ENCODE measurements at places on chromosomes 1 and 21.

DNA sequence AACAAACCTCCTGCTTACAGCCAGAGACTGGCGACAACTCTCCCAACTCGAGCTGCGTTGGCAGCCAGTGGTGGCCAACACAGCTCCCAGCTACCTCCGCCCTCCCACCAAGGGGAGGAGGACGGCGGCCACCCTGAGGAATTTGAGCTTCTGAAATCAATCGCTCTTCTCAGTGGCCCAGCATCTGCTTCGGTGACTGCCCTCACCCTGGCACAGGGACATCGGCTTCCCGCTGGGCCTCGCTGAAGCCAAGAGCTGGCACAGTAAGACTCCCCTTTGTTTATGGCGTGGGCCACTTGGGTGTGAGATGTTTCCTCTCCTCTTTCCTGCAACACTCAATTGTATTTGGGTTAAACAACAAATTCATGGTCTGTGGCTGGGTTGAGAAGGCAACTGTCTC, 136.2 kb downstream of the ZBTB18 start:
- no peak for DNase-seq

DNA sequence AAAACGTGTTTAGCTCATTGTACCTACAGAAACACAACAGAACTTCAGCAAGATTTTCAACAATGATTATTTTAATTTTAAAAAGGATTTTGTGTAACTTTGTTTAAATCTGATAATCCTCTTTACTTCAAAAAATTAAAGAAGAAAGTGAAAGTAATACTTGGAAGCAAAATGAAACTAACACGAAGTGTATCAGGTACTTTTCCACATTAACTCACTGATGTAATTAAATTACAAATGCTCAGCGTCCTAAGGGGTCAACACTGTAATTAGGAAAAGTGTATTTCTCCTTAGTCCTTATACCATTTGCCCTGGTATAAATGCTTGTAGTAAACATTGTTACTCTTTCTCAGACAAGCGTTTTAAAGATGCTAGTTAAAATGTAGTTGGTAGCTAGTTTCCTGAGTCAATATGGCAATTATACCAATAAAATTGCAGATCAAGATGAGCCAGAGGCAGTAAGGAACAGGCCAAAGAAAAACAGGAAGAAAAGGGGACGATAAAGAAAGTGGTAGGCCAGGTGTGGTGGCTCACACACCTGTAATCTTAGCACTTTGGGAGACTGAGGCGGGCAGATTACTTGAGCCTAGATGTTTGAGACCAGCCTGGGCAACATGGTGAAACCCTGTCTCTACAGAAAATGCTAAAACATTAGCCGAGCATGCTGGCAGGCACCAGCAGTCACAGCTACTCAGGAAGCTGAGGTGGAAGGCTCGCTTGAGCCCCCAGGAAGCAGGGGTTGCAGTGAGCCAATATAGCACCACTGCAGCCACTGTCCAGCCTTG, 553.0 kb downstream of the SMYD3 start:
- DNase-seq: no peak

DNA sequence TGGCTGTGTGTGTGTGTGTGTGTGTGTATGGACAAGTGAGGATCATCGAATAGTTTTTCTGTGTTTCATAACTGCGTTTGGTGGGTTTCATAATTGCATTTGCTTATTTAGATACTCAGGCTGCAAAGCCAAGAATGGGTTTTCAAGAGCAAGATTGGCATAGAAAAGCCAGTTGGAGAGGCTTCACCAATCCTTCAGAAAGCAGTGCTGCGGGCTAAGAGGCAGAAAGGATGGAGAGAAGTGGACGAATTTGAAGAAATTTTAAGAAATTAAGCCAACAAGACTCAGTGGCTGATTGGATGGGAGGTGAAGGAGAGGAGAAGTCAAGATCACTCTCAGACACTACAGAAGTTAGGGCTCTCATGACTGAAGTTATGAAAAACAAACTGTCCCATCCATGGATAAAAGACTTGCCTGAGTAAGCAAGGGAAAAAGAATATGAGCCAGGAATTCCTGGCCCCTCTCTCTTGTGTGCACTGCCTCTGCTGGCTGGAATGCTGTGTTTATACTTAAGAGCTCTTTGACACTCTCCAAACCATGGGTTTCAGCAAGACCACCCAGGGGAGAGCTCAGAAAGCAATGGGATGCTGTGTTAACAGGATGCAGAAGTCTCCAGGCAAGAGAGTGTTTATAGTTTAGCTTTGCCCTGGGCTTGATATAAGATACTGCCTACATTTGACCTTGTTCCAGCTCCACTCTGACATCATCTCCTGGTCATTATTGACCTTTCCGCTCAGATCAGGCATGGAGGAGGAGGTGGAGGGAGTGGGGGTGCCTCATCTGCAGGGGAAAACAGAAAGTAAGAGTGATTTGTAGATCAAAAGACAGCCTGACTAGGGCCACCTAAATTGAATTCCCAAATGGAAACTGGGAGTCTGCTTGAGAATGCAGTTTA, 232.0 kb upstream of the PLXNA2 start:
- DNase-seq: peak; percentile 52

DNA sequence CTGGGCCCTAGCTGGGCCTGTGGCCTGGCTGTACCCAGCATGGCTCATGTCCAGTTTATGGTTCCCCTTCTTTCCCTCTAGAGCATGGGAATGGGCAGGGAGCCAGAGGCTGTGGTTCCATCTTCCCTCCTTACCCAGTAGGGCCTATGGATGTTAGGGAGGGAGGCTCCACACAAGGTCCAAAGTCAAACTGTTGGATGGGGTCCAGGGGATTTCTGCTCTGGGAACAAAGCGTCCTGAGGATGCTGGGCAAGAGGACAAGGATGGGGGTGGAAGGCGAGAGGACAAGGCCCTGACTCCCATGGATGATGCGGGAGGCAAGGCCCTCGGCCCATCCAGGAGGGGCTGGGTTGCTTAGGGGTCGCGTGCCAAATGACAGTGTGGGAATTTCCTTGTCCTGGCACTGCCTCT, 17.3 kb downstream of the CSF1 start:
- DNase-seq: no peak

- no peak for DNase-seq
Measured at GRCh38 chr1:33237579-33237978, 18.7 kb upstream of the ZNF362 start.

DNA sequence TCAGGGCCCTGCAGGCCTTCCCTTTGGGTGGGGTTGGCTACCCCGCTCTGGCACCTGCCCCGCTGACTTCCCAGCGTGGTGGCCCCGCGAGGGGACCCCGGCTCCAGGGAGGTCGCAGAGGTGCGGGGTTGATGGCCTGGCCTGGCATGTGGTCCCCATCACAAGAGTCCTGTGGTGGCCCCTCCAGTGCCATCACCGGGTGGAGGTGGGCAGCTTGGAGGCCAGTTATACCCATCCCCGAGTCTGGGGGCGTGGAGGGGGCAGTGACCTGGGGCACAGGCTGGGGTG, 26.8 kb downstream of the PRMT2 start:
- no peak for DNase-seq

- DNase-seq: no peak
Measured at GRCh38 chr1:159652506-159652905, 61.9 kb downstream of the CRP start.

- DNase-seq: no peak
Measured at GRCh38 chr1:202155478-202156021, 4.9 kb downstream of the PTPN7 start.

DNA sequence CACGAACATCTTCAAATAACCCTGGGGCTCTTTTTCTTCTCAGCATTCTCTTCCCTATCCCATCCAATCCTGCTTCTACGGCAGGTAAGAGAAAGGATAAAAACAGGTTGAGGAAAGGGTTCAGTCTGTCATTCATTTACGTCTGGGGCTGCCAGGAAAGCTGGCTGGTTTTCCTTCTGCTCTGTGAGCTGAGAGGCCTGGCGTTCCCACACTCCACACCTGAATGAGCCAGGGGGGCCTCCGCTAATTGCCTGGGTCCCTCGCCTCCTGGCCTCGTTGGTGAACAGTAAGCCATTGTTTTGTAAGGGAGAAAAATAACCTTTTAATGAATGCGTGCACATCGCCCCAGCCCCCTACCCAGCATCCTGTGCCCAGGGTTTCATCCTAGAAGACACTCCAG, 70.8 kb upstream of the SIM2 start:
- no peak for DNase-seq

GRCh38 chr1:20328201-20328600, 37.5 kb downstream of the VWA5B1 start:
- no peak for DNase-seq

DNA sequence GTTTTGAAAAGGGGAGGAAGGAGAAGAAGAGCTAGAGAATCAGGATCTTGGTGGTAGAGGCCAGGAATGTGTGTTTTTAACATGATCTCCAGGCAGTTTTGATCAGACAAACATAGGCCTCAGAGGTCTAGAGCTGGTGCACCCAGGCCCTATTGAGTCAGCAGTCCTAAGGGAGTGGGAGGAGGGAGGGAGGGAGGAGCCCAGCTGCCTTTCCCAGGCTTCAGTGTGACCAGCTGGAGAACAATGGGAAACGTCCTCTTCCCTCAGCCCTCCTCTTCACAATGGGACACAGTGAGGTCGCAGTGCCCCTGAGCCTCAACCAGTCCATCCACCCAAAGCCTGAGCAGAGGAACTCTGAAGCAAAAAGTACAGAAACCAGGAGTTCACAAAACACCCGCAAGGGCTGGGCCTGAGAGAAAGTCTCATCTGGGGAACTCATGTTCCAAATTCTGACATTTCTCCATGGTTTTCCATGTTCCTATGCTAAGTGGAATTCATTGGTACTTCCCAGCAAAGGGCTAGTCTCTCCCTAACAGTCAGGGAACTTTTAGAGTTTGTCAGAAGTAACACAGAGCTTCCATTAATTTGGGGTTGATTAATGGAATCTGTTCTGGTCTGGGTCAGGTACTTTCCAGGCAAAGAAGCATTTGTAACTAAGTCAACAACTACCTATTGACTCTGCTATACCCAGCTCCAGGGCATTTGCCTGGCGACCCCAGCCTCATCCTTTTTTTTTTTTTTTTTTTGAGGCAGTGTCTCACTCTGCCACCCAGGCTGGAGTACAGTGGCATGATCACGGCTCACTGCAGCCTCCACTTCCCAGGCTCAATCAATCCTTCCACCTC, 37.5 kb downstream of the ELAPOR1 start:
- DNase-seq: peak; percentile 32

DNA sequence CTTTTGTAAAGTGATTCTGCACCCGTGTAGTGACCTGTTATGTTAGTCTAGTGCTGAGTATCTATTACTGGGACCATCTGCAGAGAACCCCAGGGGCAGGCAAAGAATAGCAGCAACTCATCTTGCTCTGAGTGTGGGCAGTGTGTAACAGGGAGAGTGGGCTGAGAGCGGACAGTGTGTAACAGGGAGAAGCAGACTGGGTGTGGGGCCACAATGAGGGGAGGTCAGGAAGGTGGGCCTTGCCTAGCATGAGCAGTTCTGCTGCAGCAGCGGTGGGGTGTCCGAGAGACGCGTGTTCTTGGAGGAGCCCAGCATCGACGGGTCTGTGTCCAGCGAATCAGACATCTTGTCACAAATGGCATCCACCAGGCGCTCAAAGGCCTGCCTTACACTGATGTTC, 41.2 kb upstream of the NRDC start:
- no peak for DNase-seq

- no peak for DNase-seq
Measured at GRCh38 chr1:75764057-75764655, 21.9 kb upstream of the RABGGTB start.

- no peak for DNase-seq
Measured at GRCh38 chr1:164589961-164590507, 31.1 kb downstream of the PBX1 start.
